ENCODE measurements at places on chromosomes 11 and 22.

- DNase-seq: no peak
Measured at GRCh38 chr11:117678658-117679406, 118.2 kb downstream of the DSCAML1 start.

DNA sequence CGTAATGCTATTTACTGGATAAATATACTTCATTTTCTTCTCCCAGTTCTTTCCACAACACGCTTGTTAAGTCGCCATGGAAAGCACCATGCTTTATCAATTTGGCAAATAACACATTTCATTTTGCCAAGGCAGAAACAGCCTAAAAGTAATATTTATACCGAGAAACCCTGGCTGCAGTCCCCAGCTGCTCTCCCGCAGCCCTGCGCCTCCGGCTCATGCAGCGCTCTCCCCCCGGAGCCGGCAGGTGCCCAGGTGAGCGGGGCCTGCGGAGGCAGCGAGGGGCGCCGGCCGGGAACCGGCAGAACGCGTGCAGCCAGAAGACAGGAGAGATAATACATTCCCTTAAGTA lies 681 bp upstream of the ARHGEF12 start:
- no peak for DNase-seq

DNA sequence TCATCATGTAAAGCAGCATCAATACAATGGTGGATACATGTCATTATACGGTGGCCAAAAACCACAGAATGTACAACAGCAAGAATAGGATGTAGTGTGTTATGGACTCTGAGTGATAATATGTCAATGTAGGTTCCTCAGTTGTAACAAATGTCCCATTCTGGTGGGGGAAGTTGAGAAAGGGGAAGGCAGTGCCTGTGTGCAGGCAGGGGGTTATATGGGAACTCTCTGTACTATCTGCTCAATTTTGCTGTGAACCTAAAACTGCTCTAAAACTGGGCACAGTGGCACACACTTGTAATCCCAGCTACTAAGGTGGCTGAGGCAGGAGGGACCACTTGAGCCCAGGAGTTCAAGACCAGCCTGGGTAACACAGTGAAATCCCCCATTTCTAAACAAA lies 5.9 kb downstream of the CHKA start:
- no peak for DNase-seq

DNA sequence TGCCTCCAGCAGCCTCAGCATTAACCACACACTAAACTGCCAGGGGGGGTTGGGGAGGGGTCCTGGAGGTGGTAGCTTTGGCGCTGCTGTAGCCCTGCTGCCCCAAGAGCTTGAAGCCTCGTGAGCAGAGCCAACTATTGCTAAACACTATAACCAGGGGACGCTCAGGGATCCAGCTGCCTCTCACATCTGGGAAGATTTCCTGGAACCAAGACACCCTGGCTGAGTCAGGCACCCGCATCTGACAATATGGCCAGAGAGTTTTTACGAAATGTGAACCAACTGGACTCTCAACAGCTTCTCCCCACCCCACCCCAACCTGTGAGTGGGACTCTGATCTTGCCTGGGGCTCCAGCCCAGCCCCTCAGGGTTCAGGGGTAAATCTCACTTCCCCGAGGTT lies 14.3 kb downstream of the C1QTNF6 start:
- DNase-seq: no peak

DNA sequence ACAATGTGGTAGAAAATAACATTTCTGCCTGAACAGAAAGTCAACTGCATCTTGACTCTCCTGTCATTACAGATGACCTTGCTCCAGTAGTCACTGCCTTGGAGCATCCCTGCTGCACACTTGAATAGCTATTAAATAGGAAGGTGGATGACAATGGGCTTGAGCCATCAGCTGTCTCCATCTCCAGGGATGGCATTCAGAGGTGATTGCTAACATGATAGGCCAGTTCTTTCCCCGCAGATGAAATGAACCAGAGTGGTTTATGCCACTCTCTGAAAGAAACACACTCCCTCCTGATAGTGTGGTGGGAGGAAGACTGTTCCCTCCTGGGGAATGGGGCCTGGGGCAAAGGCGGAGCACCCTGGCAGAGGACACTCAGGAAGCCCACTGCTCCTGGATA lies 57.1 kb upstream of the OLFML1 start:
- DNase-seq: no peak

DNA sequence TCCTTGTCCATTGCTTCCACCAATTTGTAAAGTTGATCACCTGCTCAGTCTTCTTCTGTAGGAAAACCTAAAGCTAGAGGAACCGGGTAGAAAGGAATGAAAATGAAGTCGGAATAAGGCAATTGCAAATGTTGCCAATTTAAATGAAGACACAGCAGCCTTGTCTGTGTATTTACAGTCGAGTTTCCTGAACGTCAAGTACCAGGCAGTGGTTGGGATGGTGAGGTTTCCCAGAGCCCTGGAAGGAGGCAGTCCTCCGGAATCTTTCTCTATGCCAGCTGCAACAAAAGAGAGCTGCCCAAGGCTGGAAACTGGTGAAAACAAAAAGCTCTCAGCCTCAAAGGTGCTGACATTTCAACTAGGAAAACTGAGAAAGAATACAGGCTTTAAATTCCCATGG lies 17.7 kb downstream of the MAJIN start:
- DNase-seq: no peak

- DNase-seq: no peak
Measured at GRCh38 chr11:111635706-111636045, 33.4 kb downstream of the SIK2 start.

DNA sequence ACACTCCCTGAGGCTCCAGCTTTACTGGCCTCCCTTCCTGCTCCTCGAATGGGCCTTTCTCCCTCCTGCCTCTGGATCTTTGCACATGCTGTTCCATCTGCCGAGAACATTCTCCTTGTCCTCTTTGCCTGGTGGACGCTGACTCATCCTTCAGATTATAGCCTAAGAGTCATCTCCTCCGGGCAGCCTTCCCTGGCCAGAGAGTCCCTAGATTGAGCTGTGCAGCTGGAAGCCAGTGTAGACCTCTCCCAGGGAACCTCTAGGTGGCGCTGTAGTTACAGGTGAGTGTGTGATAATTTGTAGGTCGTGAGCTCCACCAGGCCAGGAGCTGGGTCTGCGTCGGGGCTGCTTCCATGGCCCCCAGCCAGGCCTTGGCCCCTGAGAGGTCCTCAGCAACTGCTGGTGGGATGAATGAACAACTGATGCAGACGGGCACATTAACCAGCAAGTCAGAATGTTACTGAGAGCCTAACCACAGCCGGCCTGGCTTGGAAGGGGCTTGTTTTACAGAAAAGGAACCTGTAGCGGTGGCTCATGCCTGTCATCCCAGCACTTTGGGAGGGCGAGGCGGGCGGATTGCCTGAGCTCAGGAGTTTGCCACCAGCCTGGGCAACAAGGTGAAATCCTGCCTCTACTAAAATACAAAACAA lies 8.7 kb downstream of the PNPLA5 start:
- DNase-seq: peak; percentile 75

GRCh38 chr11:33893711-33894397 lies 2.0 kb upstream of the LMO2 start:
- DNase-seq: no peak

DNA sequence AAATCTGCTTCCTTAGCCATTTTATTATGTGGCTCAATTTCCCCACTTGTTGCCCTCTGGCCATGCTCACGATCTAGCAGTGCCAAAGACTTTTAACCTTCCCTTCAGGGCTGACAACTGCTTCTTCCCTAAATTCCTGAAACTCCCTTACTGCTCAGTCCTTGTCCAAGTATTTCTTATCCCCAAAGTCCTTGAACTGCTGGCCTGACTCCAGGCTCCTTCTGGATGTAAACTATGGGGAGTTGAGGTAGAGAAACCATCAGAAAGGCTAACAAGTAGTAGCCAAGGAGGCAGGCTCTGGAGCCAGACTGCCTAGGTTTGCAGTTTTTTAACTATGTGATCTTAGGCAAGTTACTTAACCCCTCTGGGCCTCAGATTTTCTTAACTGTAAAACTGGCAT lies 258.7 kb upstream of the CCDC90B start:
- no peak for DNase-seq

DNA sequence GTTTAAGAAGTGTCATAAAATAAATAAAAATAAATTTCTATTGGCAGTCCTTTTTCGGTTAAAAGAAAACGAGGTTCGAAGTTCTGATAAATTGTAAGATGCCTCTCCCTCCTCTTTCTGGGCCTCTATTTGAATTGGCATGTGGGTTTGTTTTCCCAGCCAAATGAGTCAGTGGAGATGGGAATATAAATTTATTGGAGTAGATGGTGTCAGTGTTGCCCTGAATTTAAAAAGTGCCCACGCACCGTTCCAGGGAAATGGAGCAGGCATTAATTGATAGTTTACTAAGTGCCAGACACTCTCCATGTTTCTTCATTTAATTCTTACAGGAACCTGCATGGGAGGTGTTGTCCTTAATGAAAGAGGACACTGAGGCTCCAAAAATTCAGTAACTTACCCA lies 119.2 kb downstream of the FEZ1 start:
- DNase-seq: no peak

DNA sequence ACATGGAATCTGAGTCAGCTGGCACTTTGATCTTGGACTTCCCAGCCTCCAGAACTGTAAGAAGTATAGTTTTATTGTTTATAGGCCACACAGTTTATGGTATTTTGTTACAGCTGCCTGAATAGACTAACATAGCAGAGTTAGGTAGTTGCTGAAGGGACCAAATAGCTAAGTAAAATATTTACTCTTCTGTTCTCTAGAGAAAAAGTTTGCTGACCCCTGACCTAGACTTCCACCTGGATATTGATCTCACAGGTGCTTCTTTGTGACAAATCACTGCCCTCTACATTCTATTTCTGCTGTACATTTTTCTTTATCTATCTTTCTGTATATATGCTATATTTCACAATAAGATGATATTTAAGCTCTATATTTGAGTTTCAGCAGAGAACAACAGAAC lies 212.5 kb downstream of the CSNK2A3 start:
- no peak for DNase-seq

- no peak for DNase-seq
Measured at GRCh38 chr11:34155057-34155756, 49.8 kb downstream of the NAT10 start.

DNA sequence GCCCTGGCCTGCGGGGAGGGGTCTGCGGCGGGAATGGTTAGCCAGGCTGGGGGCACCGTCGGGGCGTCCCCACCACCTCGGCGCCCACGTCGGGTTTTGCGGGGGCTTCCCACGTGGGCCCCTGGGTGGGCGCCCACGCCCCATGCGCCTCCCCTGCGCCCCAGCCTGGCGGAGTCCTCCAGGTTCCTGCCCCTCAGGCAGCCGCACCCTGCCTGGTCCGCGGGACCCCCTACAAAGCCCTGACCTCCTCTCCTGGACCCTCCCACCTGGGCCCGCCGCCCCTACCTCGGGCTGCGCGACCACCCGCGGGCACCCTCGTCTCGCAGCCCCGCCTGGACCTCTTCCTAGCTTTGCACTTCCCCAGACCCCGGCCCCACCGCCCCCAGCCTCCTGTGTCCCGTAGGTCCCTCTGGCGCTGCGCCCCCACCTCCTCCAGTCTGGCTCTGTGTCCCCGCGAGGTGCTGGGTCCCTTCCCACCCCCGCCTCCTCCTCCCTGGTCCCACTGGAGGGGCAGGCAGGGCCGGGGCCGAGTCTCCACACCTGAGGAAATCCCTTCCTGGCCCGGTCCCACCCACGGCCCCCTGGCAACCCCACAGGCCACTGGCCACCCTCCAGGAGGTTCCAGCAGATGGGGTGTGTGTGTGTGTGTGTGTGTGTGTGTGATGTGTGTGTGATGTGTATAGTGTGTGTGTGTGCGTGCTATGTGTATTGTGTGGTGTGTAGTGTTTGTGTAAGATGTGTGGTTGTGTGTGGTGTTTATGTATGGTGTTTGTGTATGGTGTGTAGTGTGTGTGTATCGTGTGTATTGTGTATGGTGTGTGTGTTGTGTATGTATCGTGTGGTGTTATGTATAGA lies 11.8 kb downstream of the PIM3 start:
- no peak for DNase-seq

DNA sequence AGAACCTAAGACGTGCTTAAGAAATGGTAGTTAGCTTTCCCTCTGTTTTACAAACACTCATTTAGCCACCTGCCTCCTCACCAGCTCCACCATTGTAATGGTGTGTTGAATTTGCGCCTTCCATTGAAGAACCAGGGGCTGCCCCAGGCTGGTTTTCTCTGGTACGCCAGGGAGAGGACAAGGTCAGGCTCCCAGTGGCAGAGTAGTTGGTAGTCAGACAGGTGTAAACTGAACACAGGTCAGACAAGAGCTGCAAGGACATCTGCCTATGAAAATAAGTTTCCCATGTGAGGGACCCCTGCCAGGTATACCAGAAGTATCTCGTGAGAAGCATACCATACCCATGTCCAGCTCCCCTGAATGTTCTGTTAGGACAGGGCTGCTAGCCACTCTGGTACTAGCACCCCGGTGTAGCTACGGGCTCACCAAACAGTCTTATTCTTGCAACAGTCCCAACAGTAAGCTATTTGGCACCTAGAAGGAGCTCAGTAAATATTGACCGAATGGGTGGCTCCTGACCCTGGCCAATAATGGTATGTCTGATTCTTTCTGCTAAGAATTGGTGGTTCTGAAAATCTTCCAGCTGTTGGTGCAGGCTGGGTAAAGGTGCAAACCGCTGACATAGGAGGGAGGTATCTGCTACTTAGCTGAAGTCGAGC lies 359.0 kb downstream of the LARGE1 start:
- DNase-seq: no peak

- no peak for DNase-seq
Measured at GRCh38 chr11:96197801-96198701, 144.9 kb downstream of the MAML2 start.

DNA sequence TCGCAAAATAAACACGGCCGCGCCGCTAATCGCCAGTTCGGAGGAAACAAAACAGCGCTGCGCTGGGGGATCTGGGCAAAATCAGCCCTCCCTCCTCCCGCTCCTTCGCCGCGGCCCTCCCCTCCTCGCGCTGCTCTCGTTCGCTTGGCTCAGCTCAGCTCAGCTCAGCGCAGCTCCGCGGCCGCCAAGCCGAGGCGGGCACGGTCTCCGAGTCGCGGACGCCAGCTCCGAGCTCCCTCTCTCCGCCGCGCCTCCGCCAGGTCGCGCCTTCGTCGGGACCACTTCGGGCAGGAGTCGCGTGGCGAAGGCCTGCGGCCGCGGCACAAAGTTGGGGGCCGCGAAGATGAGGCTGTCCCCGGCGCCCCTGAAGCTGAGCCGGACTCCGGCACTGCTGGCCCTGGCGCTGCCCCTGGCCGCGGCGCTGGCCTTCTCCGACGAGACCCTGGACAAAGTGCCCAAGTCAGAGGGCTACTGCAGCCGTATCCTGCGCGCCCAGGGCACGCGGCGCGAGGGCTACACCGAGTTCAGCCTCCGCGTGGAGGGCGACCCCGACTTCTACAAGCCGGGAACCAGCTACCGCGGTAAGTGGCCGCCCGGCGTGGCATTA lies at the start of gene SPON1:
SPON1 (plus strand) TSS at position 162 of the 607 bp plus-strand sequence; CDS start at position 344, 182 bp downstream.
- no peak for DNase-seq

GRCh38 chr22:39592081-39593065 lies 21.8 kb downstream of the CACNA1I start:
- no peak for DNase-seq
